SHP77 treated with DMSO at 0.1 percent for 48 hours (cell line): ENCODE measurements at places on chromosomes 16 and 17.

DNA sequence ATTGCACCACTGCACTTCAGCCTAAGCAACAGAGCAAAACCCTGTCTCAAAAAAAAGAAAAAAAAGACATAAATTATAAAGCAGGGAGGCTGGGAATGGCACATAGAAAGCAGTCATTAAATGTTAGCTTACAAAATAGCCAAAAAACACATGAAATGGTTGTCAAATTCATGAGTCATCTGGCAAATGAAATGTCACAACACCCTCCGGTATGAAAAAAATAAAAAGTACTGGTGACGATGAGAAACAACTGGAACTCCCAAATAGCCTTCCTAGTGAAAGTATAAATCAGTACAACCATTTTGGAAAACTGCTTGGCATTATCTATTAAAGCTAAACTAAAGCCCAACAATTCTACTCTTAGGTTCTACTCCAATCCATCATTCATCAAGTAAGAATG is 3.5 kb upstream of the KATNB1 start:
- no peak for DNase-seq

DNA sequence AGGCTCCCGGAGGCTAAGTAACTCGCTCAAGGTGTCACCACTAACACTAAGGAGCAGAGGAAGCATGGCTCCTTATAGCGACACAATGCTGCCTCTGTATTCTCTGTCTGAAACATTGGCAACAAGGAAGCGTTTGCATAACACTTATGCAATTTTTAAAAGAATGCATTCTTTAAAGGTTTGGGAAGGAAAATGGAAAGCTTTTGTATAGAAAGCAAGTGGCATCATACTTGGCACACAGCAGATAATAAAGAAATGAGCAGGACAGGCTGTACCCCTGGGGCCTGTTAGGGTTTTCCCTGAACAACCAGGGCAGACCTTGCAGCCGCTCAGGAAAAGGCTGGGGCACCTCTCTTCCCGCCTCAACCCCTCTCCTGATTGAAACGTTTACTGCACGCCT is 36.9 kb downstream of the PPL start:
- DNase-seq = no peak

- DNase-seq = no peak
Observed at GRCh38 chr16:12079412-12079965, 103.0 kb downstream of the SNX29 start.

DNA sequence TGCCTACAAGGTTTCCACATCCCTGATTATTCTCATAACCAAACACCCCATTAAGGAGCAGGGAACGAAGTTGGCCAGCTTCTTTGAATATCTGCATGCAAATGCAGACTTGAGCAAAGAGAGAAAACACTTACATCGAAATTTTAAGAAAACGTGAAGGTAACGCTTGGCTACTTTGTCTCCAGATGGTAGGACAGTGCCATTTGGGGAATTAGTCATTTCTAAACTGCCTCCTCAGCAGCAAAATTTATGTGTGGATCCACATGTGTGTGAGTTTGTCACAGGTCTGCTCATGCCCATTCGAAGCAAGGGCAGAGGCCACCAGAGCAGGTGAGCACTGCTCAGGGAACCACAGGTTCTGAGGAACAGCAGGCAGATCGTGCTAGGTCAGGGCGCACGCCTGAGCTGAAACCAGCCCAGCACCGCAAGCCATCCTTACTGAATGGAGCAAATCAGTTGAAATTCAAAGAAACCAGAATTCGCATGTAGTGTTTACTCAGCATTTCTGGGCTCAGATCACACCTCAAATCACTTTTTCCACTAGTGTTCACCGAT is 80.1 kb downstream of the SOCS1 start:
- DNase-seq = no peak

GRCh38 chr16:84072014-84072413 is 29.4 kb upstream of the SLC38A8 start:
- DNase-seq = no peak

DNA sequence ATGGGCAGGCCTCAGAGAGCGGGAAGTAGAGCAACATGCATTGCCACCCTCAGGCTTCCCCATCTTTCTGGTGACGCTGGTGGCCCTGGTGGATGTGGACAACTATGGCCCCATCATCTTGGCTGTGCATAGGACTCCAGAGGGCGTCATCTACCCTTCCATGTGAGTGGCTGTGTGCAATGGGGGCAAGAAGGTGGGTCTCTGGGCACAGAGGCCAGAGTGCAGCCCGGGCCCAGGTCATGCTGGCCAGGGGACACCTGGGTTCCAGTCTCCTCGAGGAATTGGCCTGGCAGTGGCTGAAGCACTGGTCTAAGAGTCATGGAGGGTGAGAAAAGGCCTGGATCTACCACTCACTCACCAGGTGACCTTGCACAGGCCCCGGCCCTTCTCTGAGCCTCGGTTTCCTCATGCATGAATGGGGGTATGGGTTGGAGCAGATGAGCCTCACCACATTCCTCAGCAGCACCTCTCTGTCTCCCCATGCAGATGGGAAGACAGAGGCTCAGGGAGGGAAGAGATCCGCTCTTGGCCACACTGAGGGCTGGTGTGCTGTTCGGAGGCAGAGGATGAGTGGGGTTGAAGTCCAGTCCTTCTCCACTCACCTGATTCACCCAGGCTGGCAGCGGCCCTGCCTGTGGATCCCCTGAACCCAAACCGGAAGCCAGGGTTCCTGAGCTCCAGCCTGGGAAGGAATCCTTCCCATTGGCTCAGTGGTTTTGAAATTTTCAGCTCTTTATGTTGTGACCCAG is 7.2 kb upstream of the ADGRG3 start:
- no peak for DNase-seq

- DNase-seq = peak; percentile 93
Observed at GRCh38 chr17:75827308-75828075, 16.7 kb downstream of the UNC13D start.

DNA sequence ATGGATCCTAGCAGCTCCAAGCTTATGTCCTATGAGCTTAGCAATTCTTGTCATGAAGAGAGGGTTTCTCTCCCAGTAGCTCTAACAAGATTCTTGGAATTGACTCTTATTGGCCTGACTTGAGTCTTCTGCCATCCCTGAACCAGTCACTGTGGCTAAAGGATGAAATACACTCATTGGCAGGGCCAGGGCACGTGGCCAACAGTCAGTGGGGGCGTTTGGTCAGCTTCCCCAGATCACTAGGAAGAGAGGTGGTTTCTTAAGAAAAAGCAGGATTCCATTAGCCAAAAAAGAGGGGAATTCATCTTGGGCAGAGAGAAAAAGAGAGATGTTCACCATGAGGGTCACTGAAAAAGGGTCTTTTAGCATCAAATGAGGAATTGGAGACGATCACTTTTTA is 363.2 kb downstream of the SNX29 start:
- DNase-seq = no peak

- DNase-seq = no peak
Observed at GRCh38 chr16:25747160-25747758, 55.5 kb downstream of the HS3ST4 start.
